ENCODE measurements at places on chromosomes 16 and 17.

GRCh38 chr17:78305801-78306200 lies 54.1 kb downstream of the SOCS3 start:
- no peak for DNase-seq

DNA sequence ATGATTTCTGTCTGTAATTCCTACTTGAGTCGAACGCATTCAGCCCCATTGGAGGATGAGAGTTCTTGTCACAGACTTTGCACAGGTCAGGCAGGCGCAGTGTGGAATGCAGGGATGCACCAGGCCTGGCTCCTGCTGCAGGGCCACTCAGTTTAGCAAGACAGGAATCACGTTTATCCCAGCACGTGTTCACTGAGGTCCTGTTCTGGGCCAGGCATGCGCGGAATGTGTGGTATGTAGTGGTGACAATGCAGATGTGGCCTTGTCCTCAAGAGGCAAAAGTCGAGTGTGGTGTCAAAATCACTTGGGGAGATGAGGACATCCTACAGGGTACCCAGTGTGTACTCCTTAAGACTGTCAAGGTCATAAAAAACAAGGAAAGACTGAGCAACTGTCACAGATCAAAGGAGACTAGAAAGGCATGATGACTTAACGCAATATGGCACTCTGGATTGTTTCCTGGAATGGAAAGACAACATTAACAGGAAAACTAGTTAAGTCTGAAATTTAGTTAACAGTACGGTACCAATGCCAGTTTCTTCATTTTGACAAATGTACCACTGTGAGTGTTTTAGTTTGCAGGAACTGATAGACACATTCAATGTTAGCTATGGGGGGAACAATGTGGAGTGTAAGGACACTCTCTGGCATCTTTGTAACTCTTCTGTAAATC lies 121.5 kb upstream of the ADAMTS18 start:
- no peak for DNase-seq

DNA sequence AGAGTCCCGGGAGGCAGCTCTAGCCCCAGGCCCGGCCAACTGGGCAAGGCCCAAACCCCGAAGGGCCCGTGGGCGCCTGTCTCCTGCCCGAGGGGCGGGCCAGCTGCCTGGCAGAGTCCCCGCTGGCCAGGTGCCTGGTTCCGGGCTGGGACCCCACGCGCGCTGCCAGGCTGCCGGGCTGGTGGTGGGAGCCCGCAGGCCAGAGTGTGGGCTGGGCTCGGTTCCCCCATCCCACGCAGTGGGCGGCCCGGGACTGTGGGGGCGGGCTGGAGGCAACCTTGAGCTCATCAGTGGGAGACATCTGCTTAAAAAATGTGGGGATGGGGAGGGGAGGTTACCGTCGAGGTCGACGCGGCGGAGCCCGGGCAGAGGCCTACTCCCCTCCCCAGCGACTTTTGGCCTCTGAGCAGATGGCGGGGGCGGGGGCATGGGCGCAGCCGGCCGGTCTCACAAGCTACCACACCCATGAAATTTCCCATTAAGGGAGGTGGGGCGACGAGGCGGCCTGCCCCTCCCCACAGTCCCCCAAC lies 176.4 kb upstream of the GSE1 start:
- DNase-seq = no peak

- DNase-seq = no peak
Measured at GRCh38 chr17:45229681-45230409, 8.2 kb downstream of the FMNL1 start.

DNA sequence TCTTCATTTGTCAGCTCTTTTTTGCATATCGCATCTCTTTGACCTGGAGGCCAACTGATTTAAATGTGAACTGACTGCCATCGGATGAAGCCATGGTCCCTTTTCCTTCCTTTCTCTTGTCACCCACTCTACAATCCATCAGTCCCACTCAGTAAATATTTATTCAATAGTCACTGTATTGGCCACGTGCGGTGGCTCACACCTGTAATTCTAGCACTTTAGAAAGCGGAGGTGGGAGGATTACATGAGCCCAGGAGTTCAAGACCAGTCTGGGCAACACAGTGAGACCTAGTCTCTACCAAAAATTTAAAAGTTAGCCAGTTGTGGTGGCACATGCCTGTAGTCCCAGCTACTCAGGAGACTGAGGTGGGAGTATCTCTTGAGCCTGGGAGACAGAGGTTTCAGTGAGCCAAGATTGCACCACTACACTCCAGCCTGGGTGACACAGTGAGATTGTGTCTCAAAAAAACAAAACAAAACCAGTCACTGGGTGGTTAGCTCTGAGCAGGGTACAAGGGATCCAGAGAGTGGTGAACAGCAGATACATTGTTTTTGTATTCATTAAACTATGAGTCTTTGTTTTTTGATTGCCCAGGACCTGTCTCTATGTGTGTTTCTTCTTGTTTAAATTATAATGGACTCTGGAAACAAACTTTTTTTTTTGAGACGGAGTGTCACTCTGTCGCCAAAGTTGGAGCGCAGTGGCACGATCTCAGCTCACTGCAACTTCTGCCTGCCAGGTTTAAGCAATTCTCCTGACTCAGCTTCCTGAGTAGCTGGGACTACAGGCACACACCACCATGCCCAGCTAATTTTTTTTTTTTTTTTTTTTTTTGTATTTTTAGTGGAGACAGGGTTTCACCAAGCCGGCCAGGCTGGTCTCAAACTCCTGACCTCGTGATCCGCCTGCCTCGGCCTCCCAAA lies 6.9 kb downstream of the PHAF1 start:
- DNase-seq = no peak

DNA sequence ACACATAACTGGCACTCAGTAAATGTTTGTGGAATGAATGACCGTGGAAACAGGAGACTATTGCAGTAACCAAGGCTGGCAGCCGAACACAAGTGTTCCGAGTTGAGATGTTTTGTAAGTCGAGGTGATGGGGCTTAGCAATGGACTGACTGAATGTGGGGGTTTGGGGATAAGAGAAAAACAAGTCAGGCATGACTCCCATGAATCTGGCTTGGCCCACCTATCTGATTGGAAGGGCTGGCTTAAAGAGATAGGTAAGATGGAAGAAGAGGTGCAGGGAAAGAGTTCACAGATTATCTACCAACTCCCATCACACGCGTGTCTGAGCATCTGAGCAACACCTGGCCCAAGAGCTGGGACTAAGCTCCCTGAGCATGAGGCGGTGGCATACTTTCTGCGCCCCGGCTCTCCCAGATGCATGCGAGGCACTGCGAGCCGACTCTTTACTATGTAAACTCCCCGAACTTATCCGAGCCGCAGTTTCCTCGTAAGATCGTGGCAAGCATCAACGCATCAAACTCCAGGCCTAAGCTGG lies 539 bp downstream of the IFT20 start:
- DNase-seq = no peak
